NCI-H2171 (cell line): ENCODE measurements at places on chromosomes 5 and 9.

DNA sequence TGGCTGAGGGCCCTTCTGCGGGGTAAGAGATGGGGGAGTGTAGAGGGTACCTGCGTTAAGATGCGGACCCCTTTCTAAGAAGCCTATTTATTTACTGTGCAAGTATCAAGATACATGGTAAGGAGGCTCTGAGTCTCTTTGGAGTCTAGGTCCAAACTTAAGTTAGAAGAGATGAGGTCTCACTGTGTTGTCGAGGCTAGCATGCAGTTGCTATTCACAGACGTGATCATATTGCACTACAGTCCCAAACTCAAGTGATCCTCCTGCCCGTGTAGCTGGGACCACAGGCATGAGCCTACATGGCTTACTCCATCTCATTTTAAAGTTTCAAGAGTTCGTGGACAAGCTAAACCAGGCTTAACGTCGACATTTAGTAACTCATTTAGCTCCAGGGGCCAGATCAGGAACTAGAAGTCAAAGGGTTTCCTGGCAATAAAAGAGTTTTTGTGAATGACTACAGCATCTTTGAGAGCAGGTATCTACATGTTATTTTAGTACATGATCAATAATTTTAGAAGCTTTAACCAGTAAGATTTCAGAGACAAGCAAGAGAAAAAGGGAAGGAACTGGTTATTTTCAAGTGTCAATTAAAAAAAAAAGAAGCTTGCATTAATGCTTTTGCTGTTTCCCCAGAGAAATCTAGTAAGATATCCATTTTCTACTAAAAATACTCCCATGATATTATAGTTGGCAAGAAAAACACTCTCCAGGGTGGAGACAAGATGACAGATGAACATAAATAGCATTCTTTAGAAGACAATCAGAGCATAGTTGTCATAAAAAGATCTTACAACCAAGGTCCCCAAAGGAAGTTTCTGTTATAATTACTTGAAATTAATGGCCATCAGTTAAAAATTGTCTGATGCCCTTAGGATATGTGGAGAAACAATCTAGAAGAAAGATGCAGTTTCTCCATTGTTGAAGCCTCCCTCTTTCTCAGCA is 141.3 kb downstream of the SCAMP1 start:
- DNase-seq = no peak

DNA sequence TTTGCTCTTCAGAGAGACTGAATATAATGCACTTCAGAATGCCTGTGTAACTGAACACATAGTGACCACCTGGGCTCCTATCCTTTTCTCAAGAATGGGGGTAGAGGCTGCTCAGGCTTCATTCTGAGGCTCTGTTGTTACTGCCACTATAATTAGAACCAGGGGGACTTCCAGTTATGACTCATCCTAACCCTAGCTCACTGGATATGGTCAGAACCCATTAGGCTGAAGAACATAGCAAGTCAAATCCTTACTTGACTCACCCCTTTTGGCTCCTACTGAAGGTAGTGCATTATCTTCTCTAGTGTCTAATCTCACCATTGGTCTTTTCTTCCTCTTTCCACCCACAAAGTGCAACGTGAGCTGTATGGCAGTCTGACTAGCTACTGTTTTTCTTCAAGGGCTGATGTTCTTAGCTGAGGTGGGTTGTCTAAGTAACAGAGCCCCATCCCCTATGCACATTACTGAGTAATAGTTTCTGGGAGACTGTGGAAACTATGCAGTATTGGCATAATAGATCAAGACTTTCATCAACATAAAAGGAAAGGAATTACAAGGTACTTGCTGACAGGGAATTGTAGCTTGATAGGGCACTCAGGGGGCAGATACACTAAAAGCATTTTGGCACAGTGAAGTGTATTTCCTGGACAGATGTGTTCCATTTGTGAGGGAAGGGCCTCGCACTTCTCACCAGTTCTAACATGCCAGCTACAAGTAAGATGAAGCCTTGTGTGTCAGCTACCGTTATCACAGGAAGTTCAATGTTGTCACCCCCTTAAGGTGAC is 431.0 kb upstream of the MEF2C start:
- DNase-seq = no peak

DNA sequence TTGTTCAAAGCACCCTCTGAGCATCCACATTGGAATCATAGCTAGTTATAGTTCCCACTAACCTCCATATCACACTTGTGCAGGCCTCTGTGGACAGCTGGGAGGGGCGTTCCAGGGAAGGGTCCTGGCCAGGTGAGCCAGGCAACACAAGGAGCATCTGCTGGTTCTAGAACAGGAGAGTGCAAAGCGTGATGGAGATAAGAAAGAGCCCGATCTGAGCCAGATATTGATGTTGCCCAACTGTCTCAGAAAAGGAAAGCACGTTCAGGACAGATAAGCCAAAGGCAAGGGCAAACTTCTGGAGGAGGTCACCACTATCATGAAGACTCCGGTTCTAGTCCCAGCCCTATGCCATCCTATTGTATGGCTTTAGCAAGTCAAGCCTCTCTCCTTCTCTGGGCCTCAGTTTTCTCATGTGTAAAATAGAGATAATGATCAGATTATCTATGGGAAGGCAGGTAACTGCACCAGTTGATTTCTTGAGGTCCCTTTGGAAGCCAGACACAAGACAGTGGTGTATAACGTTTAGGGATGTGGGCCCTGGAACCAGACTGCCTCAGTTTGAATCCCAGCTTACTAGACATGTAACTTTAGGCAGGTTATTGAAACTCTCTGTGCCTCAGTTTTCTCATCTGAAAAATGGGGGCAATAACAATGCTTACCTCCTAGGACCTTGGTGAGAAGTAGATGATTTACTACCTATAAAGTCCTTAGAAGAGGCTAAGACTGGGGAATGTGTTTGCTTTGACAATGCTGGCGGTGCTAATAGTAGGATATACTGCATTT is 19.8 kb downstream of the GABBR2 start:
- DNase-seq = no peak

- DNase-seq = no peak
Observed at GRCh38 chr9:5041390-5042115, 56.5 kb downstream of the JAK2 start.

DNA sequence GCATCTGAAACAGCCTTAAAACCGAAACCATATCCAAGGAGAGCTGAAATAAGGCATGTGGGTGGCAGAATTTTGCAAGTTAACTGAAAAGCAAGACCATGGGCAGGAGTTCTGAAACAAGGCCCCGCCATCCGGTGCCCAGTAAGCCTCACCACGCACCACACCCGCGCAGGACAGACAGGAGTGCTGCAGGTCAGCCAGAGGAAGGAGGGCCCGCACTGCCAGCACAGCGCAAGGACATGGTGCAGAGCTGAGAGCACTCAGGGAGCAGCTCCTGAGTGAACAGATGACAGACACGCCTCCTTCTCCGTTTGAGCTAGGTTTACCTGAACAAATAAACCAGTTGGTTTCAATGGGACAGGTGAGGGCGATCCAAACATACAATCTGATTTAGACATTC is 16.5 kb upstream of the ISCA1 start:
- no peak for DNase-seq

GRCh38 chr5:110112348-110112747 is 422.6 kb downstream of the MAN2A1 start:
- no peak for DNase-seq
